Natural killer cell (primary cell): ENCODE measurements at places on chromosomes 7 and 10. TPM values are rescaled to one million over a fixed set of nuclear protein-coding genes. Genes with fewer than 3 reads are reported as not detected.

DNA sequence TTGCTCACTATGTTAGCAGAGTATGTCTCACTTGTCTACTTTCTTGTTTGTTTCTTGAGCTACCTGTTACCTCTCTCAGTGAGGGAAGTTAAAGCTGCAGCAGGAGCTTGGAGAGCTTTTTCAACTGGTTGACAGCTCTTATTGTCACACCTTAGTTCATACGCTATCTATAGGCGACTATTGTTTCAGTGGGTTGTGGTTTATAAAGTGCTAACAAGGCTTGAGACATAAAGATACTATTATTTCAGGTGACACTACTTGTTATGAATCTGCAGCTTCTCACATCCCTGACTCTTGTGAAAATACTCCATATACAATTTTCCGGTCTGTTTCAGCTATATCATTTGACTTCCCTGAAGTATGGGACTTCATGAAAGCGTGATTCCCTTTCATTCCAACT, 167.4 kb downstream of the CSTF2T start:
- H3K4me1 ChIP-seq: no peaks in the 10 kb centered on the region
- no peaks in the 10 kb centered on the region for H3K36me3 ChIP-seq
- H3K27me3 ChIP-seq: no peaks in the 10 kb centered on the region

DNA sequence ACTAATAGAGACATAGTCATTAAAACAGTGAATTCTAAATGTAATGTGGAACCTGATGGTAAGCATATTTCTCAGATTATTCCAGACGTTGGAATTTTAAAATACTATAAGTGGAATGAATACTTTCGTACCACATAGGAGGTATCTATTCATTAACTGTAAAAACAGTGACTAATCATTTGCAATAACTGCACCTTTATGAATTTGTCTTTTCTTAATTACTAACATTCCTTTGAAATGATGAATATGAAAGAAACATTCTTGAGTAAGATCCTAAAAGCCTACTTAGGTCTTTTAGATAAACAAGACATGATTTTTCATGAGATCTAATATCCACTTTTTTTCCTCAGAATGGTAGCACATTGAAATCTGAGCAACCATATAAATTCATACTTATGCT, 549.0 kb upstream of the LRRN3 start:
- H3K36me3 ChIP-seq: no peaks in the 10 kb centered on the region
- no peaks in the 10 kb centered on the region for H3K27me3 ChIP-seq
- no peak overlapping the region for H3K4me3 ChIP-seq
- no peaks in the 10 kb centered on the region for H3K4me1 ChIP-seq
- no peak overlapping the region for H3K27ac ChIP-seq
- no peak for DNase-seq

GRCh38 chr10:50420196-50420595, 168.9 kb upstream of the ASAH2 start:
- no peaks in the 10 kb centered on the region for H3K27me3 ChIP-seq
- H3K4me3 ChIP-seq: no peak overlapping the region

Gene CHAT
- total RNA-seq: not detected

Gene OLAH
- total RNA-seq: not detected

Gene CNPY1
- total RNA-seq: not detected

DNA sequence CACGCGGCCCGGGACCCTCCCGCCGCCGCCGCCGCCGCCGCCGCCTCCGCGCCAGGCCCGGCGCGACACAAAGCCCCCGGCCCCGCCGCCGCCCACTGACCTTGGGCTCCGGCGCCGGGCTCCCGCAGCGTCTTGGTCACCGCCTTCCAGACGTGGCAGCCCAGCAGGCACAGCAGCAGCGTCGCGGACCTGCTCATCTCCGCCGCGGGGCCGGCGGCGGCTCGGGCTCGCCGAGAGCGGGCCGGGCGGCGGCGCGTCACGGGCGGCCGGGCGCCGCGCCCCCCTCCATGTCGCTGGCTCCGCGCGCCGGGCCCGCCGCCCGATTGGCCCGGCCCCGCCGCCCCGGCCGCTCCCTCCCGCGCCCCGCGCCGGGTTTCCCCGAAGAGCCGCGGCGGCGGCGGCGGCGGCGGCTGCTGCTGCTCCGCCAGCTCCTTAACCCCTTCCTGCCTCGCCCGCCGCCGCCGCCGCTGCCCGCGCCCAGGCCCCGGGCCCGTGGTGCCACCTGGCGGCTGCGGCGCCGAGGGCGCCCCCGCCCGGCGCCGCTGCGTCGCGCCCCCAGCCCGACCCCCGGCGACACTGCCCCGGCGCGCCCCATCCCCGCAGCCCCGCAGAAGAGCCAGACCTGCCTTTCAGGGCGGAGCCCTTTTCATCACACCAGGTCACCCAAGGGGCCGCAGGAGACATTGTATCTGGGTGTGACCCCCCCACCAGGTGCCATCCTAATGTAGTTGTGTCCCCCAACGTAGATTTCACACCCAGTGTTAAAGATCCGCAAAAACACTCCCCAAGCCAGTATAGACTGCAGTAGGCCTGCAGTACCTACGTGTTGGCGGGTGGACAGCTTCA, at the start of gene FAM171A1:
Gene FAM171A1, minus strand, starts transcription at position 434 of the 846 bp plus-strand sequence. Its CDS starts 237 bp downstream, at position 197.
- H3K4me3 ChIP-seq: no peak within 1 kb of the TSS
- peaks cover 18% of the 10 kb centered on the region for H3K27me3 ChIP-seq
- no peaks in the 10 kb centered on the region for H3K36me3 ChIP-seq
- H3K4me1 ChIP-seq: peaks cover 8% of the 10 kb centered on the region
- DNase-seq: peak; percentile 75
- no peak within 1 kb of the TSS for H3K27ac ChIP-seq

- no peaks in the 10 kb centered on the region for H3K4me1 ChIP-seq
- DNase-seq: no peak
- no peak overlapping the region for H3K4me3 ChIP-seq
- H3K36me3 ChIP-seq: no peaks in the 10 kb centered on the region
These were observed 56.8 kb upstream of the FAM171A1 start for GRCh38 chr10:15427843-15428414.

- H3K27ac ChIP-seq: peak overlapping the region; percentile 98
- H3K4me1 ChIP-seq: peaks cover 67% of the 10 kb centered on the region
- no peaks in the 10 kb centered on the region for H3K27me3 ChIP-seq
- H3K4me3 ChIP-seq: peak overlapping the region; percentile 14
These were observed 82.1 kb upstream of the PDGFA start for GRCh38 chr7:601595-602340.

Gene SLC13A1
- total RNA-seq: not detected

DNA sequence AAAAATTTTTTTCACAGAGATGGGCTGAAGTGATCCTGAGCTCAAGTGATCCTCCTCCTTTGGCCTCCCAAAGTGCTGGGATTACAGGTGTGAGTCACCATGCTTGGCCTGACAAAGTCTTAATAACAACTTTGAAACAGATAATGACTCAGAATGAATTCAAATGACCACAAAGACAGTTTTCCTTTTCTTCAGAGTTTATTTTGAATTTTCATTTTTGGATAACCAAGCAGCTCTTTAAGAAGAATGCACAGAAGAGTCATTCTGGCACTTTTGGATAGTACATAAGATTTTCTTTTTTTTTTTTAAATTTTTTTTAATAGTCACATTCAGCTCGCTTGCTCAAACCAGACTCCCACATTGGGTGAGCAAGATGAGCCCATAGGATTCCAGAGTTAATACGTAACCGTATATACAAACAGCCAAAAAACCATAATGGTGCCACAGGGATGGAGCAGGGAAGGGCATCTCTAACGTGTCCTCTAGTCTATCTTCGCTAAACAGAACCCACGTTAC, 43.0 kb upstream of the NMT2 start:
- no peak overlapping the region for H3K4me3 ChIP-seq
- H3K27ac ChIP-seq: no peak overlapping the region
- no peaks in the 10 kb centered on the region for H3K27me3 ChIP-seq
- DNase-seq: no peak
- no peaks in the 10 kb centered on the region for H3K36me3 ChIP-seq

DNA sequence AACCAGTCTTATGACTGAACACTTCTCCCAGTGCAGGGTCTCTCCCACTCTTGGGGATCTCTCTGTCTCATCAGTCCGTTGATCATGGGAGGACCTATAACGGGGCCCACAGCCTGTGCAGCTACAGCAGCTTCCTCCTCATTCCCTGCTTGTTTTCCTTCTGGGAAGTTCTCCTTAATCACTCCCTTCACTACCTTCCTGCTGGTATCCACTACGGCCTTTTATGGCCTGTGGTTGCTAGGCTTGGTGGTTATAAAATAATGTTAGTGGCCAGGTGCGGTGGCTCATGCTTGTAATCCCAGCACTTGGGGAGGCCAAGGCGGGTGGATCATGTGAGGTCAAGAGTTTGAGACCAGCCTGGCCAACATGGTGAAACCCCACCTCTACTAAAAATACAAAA, 3.5 kb upstream of the ZNF282 start:
- no peak for DNase-seq
- H3K27me3 ChIP-seq: no peaks in the 10 kb centered on the region
- no peak overlapping the region for H3K4me3 ChIP-seq
- no peaks in the 10 kb centered on the region for H3K36me3 ChIP-seq

- no peak overlapping the region for H3K4me3 ChIP-seq
- no peak overlapping the region for H3K27ac ChIP-seq
- H3K36me3 ChIP-seq: no peaks in the 10 kb centered on the region
- no peaks in the 10 kb centered on the region for H3K27me3 ChIP-seq
- no peak for DNase-seq
These were observed 45.4 kb downstream of the PPIF start for GRCh38 chr10:79392506-79393176.

GRCh38 chr10:78405231-78405630, 371.6 kb downstream of the RPS24 start:
- no peak overlapping the region for H3K27ac ChIP-seq
- H3K36me3 ChIP-seq: no peaks in the 10 kb centered on the region
- no peak overlapping the region for H3K4me3 ChIP-seq

GRCh38 chr7:5005066-5005465, 40.6 kb upstream of the RBAK start:
- no peaks in the 10 kb centered on the region for H3K36me3 ChIP-seq
- H3K4me3 ChIP-seq: no peak overlapping the region
- no peak for DNase-seq
- H3K27ac ChIP-seq: no peak overlapping the region
- no peaks in the 10 kb centered on the region for H3K27me3 ChIP-seq

DNA sequence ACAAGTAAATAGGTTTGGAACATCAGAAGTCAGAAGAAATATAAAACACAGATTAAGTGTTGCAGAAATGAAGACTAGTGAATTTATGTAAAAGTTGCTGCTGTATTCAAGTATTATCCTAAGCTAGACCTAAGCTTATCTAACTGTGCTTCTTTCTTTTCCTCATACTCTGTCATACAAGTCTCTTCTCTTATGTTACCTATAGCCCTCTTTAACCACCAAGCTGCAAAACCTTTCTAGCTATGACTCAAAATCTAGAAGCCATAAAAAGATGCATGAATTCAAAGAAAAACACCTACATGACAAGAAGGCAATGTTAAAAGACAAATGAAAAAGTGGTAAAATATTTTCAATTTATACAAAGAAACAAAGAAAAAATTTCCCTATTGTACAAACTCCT, 23.0 kb downstream of the DENND11 start:
- H3K4me1 ChIP-seq: no peaks in the 10 kb centered on the region
- H3K4me3 ChIP-seq: no peak overlapping the region
- H3K36me3 ChIP-seq: peaks cover 18% of the 10 kb centered on the region
- H3K27ac ChIP-seq: no peak overlapping the region

- DNase-seq: no peak
- H3K27me3 ChIP-seq: peaks cover 21% of the 10 kb centered on the region
- no peaks in the 10 kb centered on the region for H3K36me3 ChIP-seq
- no peak overlapping the region for H3K27ac ChIP-seq
- no peak overlapping the region for H3K4me3 ChIP-seq
- peaks cover 16% of the 10 kb centered on the region for H3K4me1 ChIP-seq
These were observed 1.4 kb upstream of the SH3PXD2A start for GRCh38 chr10:103856797-103857170.

Gene ABCF2
- 17.6 TPM for total RNA-seq

DNA sequence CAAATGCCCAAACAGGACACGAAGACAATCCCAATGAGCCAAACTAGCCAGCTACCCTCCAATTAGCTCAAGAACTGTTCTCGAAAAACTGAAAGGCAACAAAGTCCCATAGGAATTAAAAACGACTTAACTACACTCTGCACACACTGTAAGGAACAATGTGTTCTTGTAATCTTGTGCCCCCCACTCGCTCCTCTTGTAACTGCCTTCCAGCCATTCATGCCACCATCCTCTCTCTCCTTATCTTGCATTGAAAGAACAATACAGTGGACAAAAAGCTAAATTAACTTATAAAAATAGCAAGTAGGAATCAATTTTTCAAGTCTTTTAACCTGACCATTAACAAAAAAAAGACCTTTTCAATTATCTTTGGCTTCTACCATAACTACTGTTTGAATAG, 2.9 kb downstream of the CYTH3 start:
- no peak overlapping the region for H3K4me3 ChIP-seq
- no peak for DNase-seq
- H3K4me1 ChIP-seq: peaks cover 22% of the 10 kb centered on the region
- H3K27ac ChIP-seq: no peak overlapping the region
- no peaks in the 10 kb centered on the region for H3K36me3 ChIP-seq

DNA sequence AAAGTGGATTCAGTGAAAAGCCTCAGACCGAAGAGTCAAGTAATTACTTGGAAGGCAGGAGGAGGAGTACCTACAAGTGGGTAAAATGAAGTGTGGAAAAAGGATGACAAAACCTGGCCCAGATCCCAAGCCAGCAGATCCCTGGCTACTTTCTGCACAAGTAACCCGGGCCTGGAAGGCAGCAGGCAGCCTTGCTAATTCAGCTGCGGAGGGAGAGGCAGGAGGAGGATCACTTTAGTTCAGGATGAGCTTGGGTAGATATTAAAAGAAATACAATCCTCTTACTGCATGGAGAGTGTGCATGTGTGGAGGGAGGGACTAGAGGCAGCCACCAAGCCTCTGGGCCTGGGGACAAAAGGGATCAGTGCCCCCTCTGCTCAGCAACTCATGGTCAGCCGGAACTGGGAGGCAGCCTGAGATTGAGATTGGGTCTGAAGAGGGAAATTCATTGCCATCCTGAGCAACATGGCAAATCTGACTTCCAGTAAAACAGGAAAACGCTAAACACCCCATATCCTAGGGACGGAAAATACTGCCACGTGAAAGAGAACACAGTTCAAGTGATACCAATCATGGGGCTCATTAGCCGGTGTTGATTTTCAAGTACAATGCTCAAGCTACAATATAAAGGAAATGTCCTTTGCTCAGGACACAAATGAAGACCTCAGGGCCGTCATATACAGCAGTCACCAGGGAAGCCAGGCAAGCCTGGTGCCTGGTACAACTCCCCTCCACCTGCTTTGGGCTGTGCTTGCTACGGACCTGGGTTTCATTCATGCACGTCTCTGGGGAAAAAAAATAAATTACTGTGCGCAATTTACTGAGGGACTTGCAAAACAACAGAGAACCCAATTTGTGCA, 1.3 kb downstream of the AMPH start:
- peaks cover 31% of the 10 kb centered on the region for H3K27me3 ChIP-seq
- H3K36me3 ChIP-seq: no peaks in the 10 kb centered on the region
- no peak for DNase-seq
- H3K4me1 ChIP-seq: no peaks in the 10 kb centered on the region

DNA sequence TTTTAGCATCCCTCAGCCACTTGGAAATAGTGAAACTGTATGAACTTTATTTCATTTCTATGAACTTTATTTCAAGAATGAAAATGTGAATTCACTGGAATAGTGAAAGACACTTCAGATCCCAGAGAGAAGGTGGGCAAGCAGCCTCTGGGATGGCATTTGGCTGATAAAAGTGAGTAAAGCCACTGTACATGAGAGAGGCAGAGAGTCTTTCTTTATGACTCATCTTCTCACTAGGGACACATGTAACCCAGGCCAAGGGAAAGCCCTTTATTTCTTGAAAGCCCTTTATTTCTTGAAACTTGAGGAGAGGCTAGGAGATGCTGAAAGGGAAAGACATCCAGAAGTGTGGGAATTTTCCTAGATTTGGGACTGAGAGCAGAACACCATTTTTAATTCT, 148.9 kb upstream of the SMIM30 start:
- no peaks in the 10 kb centered on the region for H3K27me3 ChIP-seq
- no peak for DNase-seq
- H3K27ac ChIP-seq: no peak overlapping the region
- no peak overlapping the region for H3K4me3 ChIP-seq
- no peaks in the 10 kb centered on the region for H3K4me1 ChIP-seq
